ENCODE measurements at places on chromosomes 1 and 21.

- no peak for DNase-seq
Measured at GRCh38 chr1:83854456-83854855, 144.5 kb downstream of the TTLL7 start.

DNA sequence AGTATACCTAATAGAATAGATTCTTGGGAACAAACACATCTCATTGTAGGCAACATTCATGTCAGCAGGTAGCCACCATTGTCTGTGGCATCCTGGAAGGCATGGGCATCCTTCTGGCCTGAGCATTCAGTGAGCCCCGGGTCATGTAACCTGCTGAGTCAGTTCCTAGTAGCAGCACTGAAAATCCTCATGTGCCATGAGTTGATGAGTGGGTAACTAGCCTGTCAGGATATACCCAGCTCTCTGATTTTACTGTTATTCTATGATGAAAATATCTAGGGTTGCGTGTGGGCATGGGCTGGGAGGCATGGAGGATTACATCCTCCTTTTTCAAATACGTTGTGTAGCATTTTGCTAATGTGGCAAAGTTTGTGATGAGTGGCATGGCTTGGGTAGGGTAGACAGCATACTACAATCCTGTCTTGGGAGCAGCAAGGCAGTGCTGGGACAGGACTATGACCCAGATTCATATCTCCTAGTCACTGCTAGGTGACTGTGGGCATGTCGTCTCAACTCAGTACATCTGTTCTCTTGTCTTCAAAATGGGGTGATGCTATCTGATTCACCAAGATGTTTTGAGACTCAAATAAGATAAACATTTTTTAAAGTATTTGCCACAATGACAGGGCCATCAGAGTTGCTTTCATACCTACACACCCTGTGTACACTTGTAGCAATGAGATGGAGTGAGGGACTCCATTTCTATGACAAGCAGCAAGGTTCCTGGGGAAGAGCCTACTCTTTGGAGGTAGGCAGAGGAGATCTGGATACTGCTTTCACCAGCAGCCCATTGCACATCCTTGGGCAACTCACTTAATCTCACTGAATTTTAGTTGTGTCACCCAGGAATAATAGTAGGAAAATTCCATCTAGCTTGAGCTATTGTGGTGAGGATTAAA is 62.5 kb downstream of the CD58 start:
- no peak for DNase-seq

- no peak for DNase-seq
Measured at GRCh38 chr1:57489358-57490036, 65.6 kb upstream of the DAB1 start.

DNA sequence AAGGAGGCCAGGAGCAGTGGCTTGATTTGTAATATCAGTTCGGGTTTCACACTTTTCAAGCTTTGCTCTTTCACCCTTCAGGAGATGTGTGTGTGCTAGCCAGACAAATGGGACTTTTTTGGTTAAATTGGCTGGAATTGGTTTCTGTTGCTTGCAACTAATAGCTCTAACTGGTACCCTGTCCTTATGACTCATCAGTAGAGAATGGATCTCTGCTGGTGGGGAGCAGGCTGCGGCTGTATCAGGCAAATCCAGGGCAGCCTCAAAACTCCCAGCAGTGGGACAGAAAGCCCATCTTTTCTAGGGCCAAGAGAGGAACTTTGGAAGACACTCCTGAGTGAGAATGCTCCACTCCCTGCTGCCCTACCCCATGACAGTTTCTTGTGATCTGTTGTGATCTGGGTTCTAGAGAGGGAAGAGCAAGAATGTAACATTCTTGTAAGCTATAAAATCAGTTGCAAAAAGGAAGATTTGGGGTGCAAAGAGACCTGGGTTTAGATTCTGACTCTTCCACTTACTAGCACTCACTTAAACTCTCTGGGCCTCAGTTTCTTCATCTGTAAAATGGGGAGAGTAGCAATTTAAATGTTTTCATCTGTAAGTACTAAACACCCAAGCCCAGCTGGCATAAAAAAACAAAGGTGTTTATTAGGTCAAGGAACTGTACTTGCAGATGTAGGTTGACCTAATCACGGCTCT is 257.0 kb upstream of the TMEM51 start:
- DNase-seq: no peak

DNA sequence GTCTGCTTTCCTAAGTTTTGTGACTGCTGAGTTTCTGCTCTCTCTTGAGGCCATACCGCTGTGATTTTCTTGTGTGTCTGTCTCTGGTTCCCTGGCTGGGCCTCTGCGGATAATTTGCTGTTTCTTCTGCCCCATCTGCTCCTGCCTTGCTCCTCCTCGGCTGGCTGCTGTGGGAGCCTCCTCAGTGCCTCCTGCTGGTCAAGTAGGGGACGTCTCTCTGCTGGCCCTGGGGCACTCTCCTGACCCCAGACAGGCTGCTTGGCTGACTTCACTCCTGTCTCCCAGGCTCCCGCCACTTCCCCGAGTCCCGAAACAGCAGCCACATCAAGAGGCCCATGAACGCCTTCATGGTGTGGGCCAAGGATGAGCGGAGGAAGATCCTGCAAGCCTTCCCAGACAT is 28.5 kb downstream of the ETNK2 start:
- DNase-seq: no peak

All from prostate gland (tissue), 2 donors.